Activated CD4-positive, CD25-positive, alpha-beta regulatory T cell treated with anti-CD3 and anti-CD28 coated beads, Interleukin-2, amount 50 U/mL, for 16 hours (primary cell): ENCODE measurements at places on chromosomes 3 and 15.

DNA sequence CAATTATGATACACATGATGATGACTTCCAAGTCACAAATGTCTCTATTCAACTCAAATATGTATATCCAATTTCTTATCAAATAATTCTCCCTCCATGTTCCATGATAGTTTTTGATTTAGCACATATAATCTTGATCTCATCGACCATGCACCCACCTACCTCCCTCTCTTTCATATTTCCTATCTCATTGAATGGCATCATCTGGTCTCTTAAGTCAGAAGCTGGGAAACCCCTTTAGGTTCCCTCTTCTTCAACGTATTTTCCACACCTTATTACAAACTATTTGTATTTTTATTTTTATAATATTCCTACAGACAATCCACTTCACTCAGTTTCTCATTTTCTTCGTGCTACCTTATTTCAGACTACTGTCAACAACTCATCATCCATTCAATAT is 56.9 kb upstream of the DPH6 start:
- no peak for DNase-seq

GRCh38 chr3:8755564-8756237 is 13.7 kb downstream of the OXTR start:
- DNase-seq, result no peak

- DNase-seq, result no peak
These were observed 608.8 kb downstream of the ROBO2 start for GRCh38 chr3:77648664-77649063.

DNA sequence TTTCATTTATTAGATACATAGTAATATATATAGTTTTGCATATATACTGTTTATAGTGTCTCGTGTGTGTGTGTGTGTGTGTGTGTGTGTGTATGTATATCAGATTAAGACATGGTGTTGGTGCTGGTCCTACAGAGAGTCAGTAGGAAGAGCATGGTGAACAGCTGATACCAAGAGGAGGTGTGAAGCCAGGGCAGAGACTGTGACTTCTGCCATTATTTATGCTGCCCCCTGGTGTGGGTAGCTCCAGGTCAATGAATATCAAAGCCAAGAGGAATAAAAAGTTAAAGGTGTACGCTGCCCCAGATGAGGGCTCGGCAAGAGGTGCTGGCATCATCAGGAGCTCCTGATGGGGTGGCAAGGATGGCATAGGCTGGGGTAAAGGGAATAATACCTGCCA is 299.5 kb upstream of the RASGRP1 start:
- DNase-seq, result no peak

DNA sequence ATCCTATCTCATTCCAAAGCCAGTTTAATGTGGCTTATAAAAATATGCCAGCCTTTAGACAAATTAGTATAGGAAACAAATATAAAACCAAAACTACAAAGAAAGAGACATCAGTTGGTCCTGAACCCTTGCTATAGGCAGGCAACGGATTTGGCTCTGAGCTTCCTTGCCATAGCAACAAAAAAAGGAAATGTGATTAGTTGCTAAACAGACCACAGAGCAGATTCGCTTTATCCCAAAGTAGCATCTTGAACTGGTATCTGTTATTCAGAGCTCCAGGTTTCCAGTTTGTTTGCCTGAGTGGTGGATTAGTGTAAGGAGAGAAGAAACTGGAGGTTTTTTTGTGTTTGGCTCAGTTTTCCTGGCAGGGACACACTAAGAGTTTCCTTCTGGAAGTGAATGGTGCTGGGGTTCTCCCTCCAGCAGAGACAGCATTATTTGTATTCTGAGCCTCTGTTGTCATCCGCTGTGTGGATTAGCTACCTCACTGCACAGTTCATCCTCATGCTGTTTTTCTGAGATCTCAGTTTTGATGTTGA is 44.1 kb downstream of the CHST2 start:
- DNase-seq, result no peak

DNA sequence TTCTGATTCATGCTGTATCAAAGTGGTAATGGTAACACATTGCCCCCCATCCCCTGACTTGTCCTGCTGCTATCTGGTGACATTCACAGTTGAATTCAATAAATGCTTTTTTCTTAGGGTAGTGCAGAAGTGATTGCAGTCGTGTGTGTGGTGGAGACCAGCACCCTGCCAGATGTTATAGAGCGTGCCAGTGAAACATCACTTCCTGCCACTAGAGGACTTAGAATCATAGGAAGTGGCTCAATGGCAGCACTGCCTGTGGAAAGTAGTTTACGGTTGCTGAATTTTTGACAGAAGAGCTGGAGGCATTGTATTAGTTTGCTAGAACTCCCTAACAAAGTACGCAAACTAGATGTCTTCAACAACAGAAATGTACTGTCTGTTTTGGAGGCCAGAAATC is 37.4 kb upstream of the P2RY12 start:
- no peak for DNase-seq

- DNase-seq, result no peak
These were observed 15.6 kb downstream of the IRAK2 start for GRCh38 chr3:10180289-10180688.

DNA sequence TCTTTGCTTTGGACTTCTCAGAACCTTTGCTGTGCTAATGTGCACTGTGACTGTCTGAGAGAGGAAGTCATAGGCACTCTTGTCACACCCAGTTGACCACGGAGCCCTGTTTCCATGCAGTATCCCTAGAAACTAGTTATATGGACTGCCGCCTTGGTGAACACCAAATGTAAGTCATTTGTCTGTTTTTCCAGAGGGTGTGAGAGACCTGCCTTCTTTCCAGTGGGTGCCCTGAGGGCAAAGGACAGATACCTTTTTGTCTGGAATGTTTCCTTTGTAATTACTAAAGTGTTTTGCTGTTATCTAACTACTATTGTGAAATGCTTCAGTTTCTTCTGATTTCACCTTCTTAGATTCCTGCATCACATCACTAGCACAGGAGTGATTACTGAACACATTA is 91.8 kb downstream of the LARS2 start:
- DNase-seq, result no peak

DNA sequence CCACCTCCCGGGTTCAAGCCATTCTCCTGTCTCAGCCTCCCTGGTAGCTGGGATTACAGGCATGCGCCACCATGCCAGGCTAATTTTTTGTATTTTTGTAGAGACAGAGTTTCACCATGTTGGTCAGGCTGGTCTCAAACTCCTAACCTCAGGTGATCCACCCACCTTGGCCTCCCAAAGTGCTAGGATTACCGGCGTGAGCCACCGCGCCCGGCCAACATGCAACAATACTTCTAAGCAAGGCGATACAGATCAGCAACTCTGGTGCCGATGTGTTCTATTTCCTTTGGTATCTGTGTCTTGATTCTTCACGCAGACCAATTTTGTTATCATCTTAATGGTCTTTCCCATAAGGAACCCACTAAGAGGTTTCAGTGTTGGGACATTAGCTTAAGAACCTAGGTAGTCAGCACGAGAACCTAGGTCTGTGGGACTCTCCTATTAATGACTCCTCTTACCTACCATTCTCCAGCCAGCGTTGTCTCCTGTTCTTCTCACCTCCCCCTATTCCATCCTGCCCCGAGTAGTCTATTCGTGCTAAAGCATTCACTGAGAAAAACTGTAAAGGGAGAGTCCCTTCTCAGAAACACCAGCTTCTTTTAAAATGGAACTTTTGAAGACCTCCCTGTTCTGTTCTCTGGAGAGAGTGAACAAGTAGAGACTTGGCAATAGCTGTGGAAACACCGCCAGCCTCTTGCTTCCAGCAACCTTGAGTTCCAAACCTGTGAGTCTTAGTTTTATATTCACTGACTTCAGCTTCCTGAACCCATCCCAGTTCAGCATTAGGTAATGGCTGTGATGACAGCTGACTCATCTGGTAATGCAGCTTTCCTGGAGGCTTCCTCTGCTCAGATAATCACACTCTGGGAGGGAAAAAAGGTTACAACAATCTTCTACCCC is 61.2 kb downstream of the TSC22D2 start:
- no peak for DNase-seq

GRCh38 chr3:132448216-132448961 is 31.1 kb downstream of the DNAJC13 start:
- no peak for DNase-seq
